ENCODE measurements at places on chromosomes 6 and 20.

DNA sequence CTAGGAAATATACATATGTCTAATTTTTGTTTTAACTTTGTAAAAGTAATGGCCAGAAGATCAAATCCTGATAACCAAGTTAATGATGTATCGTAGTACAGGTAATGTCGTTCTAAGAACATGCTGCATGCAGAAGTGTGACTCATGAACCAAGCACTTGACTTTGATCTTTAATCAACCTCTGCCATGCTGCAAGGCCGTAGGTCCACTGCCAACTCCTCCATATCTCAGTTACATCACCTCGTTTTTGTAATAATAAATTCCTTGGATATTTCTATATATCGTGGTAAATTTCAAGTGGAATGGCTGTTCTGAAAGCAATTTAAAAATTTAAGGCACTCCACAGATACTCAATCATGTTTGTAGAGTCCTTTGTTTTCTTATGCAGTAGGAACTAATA lies 771.7 kb downstream of the EPHA7 start:
- peak; percentile 86 for DNase-seq

DNA sequence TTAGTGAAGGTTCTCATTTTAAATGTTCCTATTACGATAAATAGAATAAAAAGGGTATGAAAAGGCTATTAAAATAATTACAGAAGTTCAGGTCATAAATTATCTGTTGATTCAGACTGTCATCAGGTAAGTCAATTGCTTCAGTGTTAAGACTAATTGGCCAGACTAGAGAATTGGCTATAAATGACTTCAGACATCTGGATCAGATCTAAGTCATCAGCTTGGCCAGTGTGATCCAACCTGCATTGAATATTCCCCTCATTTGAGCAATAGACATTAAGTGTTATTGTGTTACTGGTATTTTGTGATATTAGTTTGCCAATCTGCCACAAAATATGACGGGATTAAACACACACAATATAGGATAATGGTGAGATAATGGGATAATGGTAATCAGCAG lies 377.6 kb upstream of the CITED2 start:
- no peak for DNase-seq

DNA sequence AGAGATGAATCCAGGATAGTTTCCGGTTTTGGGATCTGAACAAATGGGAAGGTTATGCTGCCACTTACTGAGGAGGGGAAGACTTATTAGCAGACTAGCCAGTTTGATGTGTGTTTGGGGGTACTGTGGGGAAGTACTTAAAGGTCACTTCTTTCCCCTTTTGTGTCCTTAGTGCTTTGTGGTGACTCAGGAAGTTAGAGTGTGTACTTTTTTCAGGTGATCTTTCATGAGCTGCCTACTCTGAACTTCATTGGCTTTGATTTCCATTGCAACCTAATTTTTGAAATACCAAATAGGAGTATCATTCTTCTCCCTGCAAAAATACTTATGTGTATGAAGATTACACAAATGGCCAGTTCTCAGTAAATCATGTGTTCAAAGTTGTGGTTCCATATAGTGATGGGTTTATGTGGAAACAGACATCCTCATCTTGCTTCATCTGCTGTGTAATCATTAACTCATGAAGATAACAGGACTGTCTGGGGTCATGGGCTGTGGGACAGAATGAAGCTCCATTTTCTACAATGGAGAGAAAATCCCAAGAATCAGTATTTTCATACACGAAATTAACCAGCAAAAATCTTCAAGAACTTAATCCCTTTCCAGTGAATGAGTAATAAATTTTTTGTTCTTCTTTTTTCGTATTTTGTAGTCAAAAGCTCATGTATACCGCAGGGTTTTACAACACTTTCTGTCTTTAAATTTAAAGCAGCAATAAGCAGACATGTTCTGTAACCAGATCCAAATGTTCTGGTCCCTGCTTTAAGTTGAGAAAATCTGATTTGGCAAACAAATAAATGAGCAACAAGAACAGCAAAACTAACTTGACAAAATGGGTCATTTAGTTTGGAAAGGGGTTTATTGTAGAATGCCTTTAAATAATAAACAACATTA lies 272.2 kb upstream of the FLRT3 start:
- no peak for DNase-seq

- DNase-seq, result peak; percentile 45
These were observed 107.2 kb downstream of the ATP9A start for GRCh38 chr20:51660672-51661608.

GRCh38 chr6:39197521-39197920 lies 31.8 kb downstream of the KCNK5 start:
- no peak for DNase-seq

GRCh38 chr6:51857134-51857533 lies 230.3 kb downstream of the PKHD1 start:
- DNase-seq, result no peak

- DNase-seq, result no peak
These were observed 49.3 kb downstream of the GFRA4 start for GRCh38 chr20:3613821-3614440.

- DNase-seq, result no peak
These were observed 126.2 kb downstream of the RNF144B start for GRCh38 chr6:18513253-18513798.

- DNase-seq, result no peak
These were observed 644 bp downstream of the OARD1 start for GRCh38 chr6:41071501-41071922.

DNA sequence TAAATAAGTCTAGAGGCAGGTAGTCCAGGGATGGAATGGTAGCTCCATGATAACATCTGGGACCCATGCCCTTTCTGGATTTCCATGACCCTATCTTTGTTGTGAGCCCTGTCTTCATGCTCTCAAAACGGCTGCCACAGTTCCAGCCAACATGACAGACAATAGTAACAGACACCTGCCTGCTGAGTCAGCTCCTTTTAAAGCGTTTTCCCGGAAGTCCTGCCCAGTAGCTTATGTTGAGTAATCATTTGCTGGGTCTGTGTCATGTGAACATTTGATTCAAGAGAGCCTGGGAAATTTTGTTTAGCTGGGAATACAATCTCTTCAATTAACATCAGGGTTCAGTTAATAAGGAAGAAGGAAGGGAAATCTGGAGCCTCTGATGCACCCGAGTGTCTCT lies 262.2 kb upstream of the SULF2 start:
- no peak for DNase-seq

DNA sequence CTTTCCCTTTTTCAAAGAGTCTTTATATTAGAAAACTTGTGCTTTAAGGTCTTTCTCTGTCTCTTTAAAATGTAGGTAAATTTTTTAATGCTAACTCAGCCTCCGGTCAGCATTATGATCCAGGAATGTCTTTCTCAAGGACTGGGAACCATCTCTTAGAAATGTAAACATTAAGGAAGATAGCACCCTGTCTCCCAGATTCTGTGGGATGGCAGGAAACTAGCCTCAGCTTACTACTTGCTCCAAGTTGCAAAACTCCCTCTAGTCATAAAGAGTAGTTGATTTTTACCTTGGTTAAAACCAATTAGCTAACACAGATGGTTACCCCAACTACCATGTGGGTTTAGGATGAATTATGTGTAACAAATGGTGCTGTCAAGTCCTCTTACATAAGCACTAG lies 4.7 kb upstream of the TAAR1 start:
- DNase-seq, result peak; percentile 79

- no peak for DNase-seq
These were observed 18.0 kb downstream of the HRH3 start for GRCh38 chr20:62202083-62202395.

Data from NCI-H226 (cell line).